ENCODE measurements at places on chromosomes 16 and 17.

GRCh38 chr17:31609996-31610910 is 218.8 kb downstream of the RAB11FIP4 start:
- DNase-seq: no peak

DNA sequence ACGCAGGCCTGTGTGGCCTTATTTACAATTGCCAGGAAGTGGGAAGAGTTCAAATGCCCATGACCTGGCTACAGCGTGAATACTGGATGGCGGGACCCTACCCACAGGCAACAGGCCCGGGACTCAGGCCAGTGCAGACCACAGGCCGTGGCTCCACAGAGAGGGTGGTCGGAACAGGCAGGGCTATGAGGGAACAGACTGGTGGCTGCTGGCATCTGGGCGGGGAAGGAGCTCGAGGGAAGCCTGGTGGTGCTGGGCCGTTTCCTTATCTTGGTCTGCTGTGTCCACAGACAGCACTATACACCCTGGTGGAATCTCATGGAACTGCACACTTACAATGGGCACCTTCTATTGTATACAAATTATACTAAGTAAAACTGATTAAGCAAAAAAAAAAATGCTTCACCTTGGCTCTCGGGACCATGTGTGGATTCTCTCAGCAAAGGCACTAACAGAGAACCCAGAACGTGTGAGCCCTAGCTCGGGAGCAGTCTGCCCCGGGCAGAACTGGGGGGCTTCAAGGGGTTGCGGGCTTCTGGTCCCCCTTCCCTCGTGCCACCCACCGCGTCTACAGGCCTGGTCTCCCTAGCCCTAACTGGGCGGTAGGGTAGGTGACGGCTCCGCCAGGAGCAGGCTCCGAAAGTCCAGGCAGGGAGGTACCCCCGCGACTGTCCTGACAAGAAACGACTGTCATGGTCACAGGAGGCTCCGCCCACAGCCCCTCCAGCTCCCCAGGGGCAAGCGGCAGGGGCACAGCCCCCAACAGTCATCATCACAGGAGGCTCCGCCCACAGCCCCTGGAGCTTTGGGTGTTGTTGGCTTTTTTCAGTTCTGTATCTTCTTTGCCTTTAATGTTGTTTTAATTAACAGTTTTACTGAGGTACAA is 21.8 kb downstream of the CEP131 start:
- peak; percentile 44 for DNase-seq

- DNase-seq: no peak
Measured at GRCh38 chr16:10877472-10877946, 507 bp downstream of the CIITA start.

GRCh38 chr16:31298958-31299357 is 39.2 kb downstream of the ITGAM start:
- no peak for DNase-seq

DNA sequence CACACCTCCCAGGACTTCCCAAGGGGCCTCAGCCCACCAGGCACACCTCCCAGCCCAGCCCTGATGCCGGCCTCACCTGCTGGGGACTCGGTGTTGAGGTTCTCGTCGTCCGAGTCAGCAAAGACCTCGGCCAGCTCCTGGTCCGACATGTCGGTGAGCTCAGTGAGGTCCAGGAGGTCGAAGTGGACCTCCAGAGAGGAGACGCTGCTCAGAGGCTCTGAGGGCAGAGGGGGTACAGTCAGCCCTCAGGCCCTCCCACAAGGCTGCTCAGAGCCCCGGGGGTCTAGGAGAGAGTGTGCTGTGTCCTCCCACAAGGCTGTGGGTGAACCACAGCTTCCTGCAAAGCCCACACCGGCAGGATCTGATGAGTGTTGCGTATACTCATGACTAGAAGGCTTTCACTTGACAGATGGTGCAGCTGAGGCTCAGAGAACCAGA is 10.5 kb downstream of the DBNDD1 start:
- DNase-seq: no peak

DNA sequence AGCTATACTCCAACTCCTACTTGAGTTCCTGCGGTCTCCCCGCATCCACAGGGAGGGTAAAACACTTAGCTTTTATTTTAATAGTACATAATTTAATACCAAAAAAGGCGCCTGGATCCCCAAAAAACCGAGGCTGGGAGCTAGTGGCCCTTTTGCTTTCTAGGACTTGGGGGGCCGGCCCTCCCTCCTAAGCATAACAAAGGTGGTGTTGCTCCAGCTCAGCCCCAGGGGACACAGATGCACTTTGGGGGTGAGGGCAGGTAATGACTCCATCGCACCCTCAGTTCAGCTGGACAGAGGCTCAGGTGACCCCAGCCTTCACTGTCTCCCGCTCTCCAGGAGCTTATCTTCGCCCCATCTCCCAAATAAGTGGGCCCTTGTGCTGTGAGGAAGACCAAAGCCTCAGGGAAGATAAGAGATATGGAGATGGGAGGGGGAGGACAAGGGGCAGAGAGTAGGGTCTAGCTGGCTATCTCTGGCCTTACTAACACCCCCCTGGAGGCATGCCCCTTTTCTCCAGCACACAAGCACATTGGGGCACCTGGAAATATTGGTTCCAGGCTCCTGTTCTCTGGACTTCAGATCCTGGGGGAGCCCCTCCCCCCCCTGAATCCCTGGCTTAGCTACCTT is 2.8 kb upstream of the NHERF1 start:
- DNase-seq: no peak

DNA sequence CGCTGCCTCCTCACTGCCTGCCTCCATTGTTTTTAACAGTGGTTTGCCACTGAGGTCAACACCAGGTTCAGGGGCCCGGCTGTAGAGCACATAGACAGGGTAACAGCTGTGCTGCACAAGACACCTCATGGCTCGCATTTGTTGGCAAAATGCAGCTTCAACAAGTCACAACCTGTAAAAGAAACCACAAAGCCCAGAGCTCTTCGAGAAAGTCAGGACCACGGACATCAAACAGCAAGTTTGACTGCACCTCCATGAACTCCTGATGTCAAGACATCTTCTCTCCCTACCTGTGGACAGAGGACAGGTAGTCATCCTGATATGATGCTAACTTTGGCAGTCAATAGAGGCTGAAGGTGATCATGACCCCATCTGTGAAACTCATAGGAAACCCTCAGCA is 142.4 kb upstream of the SOX9 start:
- DNase-seq: no peak

- DNase-seq: no peak
Measured at GRCh38 chr17:58268774-58269556, 11.8 kb downstream of the MPO start.

DNA sequence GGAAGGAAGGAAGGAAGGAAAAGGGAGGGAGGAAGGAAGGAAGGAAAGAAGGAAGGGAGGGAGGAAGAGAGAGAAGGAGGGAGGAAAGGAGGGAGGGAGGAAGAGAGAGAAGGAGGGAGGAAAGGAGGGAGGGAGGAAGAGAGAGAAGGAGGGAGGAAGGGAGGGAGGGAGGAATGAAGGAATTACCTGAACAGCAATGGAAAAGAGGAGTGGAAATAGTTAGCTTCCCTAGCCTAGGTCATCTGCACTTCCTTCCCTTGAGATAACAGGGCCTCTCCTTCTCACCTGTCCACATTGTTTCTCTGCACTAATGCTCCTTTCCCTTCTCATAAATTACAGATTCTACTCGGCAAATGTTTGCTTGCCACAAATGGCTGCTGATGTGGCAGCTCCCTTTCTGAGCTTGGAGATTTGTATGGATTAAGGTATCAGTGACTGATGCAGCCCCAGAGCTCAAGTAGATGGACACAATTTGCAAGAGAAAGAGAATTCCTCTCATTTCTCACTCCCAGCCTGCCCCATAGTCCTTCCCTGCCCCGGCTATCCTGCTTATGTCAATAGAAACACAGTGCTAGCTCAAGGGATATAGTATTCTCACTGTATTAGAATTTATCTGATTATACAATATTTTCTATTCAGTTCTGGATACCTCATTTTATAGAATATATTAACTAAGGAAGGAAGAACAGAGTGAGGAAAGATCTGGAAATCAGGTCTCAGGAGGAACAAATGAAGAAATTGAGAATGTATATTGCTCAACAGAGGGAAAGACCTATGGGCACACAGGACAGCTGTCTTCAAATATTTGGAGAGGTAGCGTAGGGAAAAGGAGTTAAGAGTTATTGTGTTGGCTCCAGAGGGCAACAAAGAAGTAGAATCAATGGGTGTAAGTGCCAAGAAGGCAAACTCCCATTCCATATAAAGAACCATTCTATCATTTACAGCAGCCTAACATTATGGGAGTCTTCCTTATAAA is 14.6 kb downstream of the HOXB1 start:
- DNase-seq: no peak

DNA sequence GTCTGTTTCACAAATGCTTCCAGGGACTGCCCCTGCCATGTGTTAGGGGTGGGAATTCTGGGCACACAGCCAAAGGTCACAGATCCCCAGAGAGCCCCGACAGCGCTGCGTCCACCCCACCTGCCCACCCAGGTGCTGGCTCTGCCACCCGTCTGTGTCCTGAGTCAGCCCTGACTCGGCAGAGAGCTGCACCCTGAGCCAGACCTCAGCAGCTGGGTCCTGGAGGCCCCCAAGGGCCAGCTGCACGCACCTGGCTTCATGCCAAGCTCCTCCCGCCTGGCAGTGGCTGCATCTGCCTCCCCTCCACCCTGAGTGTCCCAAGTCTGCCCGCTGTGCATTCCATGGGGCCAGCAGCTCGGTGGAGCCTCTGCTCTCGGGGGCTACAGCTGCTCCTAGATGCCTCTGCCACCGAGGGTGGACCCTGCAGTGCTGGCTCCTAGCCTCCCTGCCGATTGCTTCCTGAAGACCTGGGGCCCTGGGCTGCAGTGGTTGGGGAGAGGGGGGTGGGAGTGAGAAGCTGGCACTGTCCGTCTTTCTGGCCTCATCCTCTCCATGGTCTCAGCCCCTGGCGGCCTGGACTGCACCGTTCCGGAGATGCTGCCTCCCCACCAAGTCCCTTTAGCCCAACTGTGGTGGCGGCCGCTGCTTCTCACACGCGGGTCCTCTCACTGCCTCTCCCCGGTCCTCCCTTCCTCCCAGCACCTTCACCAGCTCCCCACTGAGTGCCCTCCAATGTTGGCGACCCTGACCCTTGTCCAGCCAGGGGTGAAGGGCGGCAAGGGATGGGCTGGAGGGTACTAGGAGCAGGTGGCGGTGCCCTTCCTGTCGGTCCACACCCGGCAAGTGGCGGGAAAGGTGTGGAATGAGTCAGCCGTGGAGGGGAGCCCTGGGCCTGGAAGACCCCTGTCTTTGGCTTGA is 3.0 kb downstream of the SECTM1 start:
- no peak for DNase-seq

GRCh38 chr17:54992797-54993639 is 24.5 kb downstream of the STXBP4 start:
- DNase-seq: no peak

- no peak for DNase-seq
Measured at GRCh38 chr16:26816885-26817571, 249.7 kb upstream of the C16orf82 start.

All from nucleus accumbens (tissue), 56 donors.